Stimulated activated CD4-positive, alpha-beta T cell treated with anti-CD3 and anti-CD28 coated beads, Interleukin-1b, Interleukin-23, amount 100 ng/mL, for 4 hours (primary cell): ENCODE measurements at places on chromosomes 6 and 20.

GRCh38 chr6:44045672-44046015 lies 81.6 kb downstream of the MRPL14 start:
- DNase-seq, result no peak

GRCh38 chr6:132070356-132070755 lies 119.2 kb upstream of the CCN2 start:
- DNase-seq, result no peak

- no peak for DNase-seq
These were observed 15.2 kb upstream of the KCNK15 start for GRCh38 chr20:44730441-44730840.

DNA sequence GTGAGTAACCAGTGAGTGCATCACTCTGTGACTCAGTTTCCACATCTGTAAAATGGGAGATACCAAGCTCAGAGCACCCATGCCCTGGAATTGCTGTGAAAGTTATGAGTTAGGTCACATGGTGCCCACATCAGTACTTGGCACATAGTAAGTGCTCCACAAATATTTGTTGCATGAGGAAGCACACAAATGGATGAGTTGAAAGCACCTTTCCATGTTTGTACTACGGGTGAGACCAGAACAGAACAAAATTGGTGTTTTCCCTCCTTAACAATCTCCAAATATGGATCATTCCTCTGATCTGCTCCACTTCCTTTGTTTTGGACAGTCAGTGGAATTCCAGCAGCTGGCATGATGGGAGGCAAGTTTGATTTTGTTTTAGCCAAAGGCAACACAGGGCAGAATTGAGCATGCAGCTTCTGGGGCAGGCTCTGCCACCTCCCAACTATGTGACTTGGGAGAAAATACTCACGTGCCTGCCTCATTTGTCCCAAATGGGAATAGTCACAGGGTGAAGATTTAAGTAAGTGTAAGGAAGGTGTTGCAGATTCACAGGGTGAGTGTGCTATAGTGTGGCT lies 503.7 kb upstream of the SULF2 start:
- no peak for DNase-seq

DNA sequence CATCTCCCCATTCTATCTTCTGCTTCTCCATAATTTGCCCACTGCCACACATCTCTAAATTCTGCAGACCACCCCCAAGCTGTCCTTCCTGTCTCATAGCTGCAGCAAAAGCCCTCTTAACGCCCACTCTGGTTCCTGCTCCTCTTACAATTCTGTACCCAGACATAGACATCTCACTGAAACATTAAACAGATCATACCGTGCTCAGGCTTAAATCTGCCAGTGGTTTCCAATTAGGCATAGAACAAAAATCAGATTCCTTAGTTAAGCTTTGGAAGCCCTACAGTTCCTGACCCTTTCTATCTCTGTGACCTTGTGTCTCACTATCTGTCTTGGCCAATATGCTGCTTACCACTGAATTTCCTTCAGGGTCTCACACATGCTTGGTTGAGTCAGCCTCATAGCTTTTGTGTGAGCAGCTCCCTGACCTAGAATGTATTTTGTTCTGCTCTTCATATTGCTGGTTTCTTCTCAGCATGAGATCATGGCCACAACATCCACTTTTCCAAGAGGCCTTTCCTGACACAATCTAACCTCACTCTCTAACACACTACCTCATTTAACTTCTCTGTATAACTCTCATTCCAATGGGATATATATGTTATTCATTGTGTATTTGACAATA lies 749.7 kb downstream of the MAFB start:
- no peak for DNase-seq

DNA sequence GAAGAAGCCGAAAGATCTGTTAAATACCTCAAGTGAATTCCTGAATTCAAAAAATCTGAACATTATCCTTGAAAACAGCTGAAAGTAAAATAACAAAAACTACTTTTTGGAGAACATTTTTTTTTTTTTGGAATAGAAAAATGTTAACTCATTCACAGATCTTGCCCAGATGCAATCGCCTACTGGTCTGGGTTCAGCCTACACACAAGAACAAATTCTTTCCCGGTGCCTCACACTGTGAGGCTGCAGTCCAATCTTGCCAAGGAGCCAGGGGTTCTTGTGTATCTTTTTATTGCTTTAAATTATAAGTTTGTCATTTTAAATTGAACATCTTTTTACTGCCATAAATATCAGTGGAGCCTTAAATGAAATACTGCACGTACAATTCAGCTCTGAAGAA lies 41.2 kb upstream of the TMEM200A start:
- DNase-seq, result no peak

DNA sequence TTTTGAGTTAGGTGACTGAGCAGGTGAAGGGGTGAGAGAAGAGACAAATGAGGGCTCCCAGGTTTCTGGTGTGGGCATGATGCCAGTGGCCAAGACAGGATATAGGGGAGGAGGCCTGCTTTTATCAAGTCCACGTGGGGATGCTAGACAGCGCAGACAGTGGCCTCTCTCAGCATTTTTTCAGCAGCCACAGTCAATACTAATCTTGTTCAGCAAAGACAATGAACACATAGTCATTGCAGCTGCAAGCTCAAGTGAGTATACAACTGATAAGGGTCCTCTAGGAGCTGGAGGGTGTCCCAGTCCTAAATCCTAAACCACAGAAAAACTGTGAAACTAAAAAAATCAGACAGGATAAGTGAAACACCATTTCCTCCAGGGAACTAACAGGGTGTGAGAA lies 48.6 kb downstream of the UQCC1 start:
- no peak for DNase-seq

DNA sequence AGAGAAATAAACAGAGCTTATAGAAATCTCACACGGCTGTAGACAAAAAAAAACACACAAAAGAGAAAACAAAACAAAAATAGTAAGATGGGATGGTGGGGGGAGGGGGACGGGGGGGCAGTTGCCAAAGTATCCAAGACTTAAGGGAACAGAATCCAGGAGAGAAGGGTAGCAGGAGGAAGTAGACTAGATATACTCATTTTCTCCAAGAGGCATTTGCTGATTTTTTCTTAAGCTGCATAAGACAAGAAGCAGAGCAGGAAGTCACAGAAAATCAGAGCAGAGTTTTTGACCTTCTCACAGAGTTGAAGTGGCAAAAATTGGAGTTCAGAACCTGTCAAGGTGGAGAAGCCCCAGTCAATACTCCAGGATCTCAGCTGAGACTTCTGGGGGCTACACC lies 237.7 kb downstream of the HIVEP2 start:
- DNase-seq, result no peak

DNA sequence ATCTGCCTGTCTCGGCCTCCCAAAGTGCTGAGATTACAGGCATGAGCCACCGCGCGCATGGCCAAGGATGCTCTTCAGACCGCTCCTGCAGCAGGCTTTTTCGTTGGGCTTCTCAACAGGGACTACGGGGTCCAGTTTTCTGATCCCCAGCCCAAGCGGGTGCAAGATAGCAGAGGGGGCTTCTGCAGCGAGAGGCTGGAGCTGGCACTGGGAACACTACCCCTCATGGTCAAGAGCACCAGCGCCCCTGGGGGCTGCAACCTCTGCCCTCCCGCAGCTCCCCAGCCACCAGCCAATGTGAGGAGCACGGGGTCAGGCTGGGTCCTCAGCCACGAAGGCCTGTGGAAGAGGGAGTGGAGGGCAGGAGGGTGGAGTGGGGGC lies 6.0 kb downstream of the CTSZ start:
- DNase-seq, result no peak

GRCh38 chr6:22513667-22514066 lies 55.7 kb upstream of the HDGFL1 start:
- DNase-seq, result no peak

GRCh38 chr6:94133106-94133505 lies 713.7 kb upstream of the EPHA7 start:
- no peak for DNase-seq

- DNase-seq, result no peak
These were observed 200.0 kb downstream of the WDR27 start for GRCh38 chr6:169501777-169502313.

- no peak for DNase-seq
These were observed 20.2 kb upstream of the TTK start for GRCh38 chr6:79984261-79984660.

DNA sequence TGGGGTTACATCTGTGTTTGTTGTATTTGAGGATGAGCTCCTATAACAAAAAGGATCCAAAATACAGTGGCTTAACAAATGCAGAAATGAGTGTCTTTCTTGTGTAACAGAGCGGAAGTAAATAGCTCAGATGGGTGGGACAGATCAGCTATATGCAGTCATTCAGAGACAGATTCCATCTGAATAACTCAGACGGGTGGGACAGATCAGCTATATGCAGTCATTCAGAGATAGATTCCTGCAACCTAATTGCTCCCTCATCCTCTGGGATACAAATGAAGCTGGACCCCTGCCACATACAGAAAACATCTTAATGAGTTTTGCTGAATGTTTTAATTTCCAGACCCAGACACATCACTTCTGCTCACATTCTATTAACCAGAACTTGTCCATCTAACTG lies 332.3 kb downstream of the BCKDHB start:
- no peak for DNase-seq

DNA sequence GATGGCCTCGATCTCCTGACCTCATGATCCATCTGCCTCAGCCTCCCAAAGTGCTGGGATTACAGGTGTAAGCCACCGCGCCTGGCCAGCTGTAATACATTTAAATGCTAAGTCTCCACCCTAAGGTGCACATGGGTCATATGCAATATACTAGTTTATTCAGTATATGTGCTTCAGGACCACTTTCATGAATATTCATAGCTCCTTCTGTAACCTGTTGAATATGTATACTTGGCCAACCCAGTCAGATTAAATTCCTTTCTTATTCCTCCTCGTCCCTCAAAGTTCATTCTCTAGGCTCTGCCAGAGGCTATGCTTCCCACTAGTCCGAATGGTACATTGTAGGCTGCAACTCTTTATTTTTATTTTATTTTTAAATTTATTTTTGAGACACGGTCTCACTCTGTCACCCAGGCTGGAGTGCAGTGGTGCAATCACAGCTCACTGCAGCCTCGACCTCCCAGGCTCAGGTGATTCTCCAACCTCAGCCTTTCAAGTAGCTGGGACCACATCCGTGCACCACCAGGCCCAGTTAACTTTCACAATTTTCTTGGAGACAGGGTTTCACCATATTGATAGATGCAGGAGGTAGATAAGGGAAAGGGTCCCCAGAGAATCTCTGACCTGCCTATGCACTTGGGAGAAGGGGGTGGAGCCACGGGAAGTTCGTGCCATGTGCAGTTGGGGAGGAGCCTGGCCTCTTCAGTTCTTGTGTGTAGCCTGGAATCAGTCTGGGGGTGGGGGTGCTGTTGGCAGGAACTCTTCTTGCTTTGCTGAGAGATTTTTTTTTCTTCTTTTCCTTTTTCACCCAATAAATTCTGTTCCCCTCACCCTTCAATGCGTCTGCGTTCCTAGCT lies 41.3 kb upstream of the DDR1 start:
- DNase-seq, result no peak

GRCh38 chr6:127921982-127922381 lies 21.1 kb upstream of the THEMIS start:
- DNase-seq, result no peak

GRCh38 chr6:12343440-12344162 lies 53.4 kb downstream of the EDN1 start:
- no peak for DNase-seq

DNA sequence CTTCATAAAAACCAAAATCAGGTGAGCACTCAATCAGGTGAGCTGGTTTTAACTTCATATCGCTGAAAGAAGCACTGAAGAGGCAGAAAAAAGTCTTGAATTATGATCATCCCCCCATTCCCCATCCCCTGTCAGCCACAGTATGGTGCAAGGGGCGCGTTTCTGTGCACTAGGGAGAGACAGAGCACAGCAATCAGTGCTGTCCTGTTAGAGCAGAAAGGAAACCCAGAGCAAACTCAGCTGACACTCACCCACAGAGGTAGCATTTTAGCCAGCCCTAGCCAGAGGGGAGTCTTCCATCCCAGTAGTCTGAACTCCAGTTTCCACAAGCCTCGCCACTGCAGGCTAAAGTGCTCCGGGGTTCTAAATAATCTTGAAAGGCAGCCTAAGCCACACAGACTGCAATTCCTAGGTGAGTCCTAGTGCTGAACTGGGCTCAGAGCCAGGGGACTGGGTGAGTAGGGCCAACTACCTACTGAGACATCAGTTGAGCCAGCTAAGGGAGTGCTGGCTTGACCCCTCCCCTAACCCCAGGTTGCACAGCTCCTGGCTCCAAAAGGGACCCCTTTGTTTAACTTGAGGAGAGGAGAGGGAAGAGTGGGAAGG lies 1352.6 kb upstream of the GJE1 start:
- DNase-seq, result no peak

DNA sequence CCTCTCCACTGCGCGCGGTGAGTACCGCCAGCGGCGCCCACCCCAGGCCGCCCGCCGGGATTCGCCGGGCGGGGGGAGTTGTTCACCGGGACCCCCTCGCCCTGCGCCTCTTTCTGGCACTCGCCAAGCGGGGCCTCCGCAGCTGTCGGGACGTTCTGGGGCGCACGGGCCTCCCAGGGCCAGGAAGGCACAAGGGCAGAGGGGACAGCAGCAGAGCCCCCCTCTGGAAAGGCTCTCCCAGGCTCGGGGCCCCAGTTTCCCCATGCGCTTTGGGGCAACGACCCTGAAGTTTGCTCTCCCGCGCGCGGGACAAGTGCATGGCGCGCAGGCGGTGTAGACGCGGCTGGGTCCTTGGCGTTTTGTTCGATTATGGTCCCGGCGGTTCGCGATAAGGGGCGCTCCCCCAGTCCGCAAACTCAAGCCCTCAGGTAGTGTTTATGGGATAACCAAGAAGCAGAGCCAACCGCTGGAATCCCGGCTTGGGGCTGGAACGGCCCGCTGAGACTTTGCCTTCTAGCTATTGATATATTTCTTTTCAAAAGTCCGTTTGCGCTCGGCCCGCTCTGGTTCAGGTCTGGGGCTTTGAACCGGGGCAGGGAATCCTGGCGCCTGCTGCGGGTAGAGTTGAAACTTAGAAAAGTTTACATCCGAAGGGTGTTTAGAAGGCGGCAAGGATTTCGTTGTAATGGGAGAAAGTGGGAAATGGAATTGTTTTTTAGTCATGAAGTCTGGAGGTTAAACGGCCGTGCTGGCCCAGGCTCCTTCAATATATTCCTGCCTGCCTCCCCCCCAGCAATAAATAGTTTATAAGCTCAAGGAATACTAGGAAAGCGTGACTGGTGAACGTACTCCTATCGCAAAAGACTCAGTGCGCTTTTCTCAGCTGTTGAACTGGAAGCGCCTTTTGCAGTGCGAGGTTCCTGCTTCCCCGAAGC lies 595 bp downstream of the EYA2 start:
- DNase-seq, result no peak

DNA sequence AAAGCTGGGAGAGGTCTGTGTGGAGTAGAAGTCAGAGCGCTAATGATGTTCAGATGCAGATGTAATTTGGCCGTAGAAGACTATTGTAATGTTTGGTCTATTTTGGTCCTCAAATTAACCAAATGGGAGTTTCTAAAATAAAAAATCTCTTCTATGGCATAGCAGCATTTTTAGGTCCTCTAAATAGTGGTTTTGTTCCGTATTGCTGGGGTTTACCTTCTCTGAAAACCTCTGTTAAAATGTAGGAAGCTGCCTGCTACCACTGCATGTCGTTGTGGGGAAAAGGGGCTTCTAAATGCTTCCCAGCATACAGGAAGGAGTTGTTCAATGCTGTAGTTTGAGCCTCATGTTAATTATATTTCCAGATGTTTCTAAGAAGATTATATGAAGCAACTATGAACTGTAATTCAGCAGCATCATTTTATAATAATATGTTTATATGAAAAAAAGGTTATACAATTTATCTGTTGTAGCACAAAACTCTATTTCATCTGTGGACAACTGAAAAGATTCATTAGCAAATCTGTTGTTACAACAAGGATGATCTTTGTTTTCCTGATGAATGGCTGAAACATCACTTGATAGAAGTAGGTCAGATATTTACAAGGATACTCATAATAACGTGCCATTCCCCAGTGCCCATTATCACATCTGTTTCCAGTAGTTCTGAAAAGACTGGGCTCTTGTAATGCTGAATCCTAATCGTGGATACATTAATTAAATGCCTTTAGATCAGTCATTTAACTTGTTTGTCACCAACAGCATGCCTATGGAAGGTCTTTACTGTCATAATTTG lies 256.6 kb downstream of the TBC1D7 start:
- DNase-seq, result no peak
